ENCODE measurements at places on chromosomes 12 and 14. TPM values are rescaled to one million over a fixed set of nuclear protein-coding genes. Genes with fewer than 3 reads are reported as not detected.

GRCh38 chr14:31893221-31893757 is 183.8 kb upstream of the ARHGAP5 start:
- no peak for DNase-seq

DNA sequence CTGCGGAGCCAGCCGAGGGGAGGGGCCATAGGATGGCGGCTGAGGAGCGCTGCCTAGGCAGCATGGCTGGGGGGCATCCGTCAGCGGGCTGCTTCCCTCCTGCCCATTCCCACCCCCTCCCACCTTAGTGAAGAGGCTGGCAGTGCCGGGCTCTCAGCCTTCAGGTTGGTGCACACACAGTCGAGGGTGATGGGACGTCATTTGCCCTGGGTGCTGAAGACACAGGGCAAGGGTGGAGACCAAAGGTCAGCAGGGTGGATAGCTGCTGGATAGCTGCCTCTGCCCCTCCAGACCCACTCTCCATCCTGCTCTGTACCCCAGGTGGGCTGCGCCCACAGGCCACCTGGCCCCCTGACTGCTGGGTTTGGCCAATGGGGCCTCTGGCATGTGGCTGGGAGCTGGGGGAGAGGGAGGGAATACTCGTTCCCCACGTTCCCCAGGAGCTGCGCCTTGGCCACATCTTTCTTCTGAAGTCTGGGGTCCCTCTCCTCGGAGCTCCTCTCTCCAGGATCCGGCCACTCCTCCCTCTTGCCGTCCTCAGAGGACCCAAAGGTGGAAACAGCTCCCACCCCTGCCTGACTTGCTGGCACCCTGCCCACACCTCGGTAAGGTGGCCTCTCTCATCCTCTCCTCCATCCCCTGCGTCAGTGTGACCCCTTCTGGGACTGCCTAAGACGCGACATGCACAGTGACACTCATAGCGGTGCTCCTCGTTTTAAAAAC is 11.2 kb upstream of the CDC42BPB start:
- no peak for DNase-seq

GRCh38 chr12:29901585-29901984 is 117.8 kb upstream of the TMTC1 start:
- no peak for DNase-seq

- DNase-seq = no peak
Observed at GRCh38 chr12:77133566-77133965, 68.2 kb upstream of the E2F7 start.

- DNase-seq = no peak
Observed at GRCh38 chr14:61543946-61544345, 151.4 kb upstream of the HIF1A start.

DNA sequence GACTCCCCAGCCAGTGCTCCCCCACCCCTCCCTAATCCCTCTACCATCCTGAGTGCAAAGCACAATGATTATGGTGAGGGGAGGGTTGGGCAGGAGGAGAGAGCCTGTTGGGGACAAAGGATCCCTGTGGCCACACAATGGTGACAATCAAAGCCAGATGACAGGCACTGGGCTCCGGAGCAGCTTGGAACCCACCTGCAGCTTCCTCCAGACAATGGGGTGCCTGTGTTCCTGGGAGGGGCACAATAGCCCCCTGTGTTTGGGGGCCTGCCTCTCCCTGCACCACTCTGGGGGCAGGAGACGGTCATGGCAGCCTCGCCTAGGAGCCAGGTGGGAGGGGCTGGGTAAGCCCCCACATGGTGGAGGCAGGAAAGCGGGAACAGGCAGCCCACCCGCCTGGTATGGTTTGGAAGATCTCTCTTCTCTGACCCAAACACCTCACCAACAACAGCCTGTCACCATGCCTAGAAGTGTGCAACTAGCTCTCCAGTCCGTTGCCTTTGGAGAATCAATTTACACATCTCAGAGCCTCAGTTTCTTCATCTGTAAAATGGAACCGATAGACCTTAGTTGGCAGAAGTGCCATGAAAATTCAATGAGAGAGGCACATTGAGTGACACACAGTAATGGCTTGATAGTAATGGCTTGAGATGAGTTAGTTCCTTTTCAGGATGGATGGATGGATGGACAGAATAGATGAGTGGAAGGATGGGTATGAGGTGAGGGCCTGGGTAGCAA is 53.0 kb downstream of the MVK start:
- no peak for DNase-seq

- DNase-seq = no peak
Observed at GRCh38 chr14:34046799-34047520, 96.1 kb upstream of the EGLN3 start.

DNA sequence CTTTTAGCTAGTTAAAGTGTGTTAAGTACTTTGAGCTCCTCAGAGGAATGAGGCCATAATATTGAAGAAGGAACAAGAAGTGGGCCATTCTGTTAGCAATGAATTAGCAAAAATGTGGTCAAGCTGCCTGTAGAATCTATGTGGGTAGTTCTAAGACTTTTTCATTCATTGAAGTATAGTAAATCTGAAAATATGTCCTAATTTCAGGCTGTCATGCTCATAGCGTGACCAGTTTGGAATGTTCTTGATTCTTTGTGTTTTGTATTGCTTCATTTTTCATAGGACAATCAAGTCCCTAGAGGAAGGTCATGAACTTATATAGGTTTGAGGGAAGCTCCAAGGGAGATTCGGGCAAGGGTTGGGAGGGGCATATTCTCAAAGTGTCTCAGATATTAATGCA is 11.4 kb downstream of the ATP23 start:
- DNase-seq = no peak

DNA sequence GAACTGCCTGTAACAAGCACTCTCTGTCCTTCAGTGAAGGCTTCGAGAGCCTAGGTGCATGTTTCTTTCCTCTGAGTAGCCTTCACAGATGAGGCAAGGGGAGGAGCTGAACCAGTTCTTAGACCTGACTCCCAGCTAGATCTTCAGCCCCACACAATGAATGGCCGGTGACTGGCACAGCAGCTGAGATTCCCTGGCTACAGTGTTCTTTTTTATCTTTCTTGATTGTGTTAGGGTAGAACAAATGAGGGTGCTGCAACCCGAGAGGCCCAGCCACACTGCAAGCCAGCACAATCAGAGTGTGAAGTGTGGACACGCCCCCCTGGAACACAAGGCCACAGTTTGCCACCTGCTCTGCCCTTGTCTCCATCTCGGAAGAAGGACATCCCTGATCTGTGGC is 19.1 kb upstream of the COL2A1 start:
- DNase-seq = no peak

DNA sequence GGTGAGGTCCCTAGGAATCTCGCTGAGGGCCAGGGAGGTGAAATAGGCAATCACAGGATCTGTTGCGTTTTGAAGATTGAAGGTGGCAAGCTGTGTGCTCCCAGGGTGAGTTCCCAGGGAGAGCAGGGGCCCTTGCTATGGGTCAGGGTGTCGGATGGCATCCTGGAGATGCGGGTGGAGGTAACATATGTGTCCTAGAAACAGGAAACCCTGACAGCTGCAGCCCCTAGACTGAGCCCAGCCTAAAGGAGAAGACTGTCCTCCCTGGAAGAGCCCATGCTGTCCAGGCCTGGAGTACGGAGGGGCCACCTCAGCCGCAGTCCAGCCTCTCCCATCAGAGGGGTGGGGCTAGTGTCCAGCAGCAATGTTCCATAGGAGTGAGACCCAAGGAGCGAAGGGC is 194.2 kb downstream of the NTF3 start:
- no peak for DNase-seq

- no peak for DNase-seq
Observed at GRCh38 chr12:124496584-124496983, 70.8 kb downstream of the NCOR2 start.

DNA sequence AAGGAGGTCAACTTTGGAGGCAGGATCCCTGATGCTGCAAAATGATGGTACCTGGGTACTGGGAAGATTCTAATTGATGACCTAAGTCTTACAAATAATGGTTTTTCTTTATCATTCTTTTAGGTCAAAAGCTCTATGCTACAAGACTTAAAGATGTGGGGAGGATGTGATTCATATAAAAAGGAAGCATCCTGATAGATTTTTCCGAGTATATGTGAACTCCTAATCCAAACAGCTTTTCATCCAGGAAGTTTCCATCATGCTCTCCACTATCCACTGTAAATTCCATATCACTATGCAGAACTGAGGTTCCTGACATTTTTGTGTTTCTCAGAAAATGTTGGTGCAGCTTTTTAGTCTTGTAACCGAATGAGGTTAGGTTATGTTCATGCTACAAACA is 293.2 kb downstream of the PAWR start:
- DNase-seq = no peak

DNA sequence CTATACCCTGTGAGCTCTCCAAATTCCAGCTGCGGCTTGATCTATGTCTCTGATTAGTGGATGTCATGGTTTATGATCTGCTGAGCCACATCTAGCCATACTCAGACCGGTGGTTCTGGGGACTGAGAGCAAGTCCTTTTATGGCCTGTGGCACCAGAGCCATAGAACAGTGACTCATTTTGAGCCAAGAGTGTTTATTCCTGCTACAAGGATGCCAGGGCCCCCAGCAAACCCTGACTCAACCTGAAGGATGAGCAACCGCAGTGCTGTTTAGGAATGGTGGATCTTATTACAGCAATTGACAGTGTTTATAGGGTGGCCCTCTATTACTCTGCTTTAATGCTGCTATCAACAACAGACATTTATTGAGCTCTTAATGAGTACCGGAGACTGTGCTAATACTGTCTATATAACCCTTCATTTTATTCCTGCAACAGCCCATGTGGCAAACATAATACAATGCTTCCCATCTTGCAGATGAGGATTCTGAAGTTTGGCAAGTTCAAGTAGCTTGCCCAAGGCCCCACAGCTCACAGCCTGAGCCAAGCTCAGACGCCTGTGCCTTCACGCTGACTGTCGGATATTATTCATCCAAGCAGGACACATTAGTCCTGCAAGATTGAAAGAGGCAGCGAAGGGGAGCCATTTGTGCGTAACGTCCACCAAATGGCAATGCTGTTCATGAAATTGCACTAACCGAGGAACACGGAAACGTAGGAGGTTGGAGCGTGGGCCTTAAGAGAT is 273.6 kb upstream of the PWP1 start:
- no peak for DNase-seq

DNA sequence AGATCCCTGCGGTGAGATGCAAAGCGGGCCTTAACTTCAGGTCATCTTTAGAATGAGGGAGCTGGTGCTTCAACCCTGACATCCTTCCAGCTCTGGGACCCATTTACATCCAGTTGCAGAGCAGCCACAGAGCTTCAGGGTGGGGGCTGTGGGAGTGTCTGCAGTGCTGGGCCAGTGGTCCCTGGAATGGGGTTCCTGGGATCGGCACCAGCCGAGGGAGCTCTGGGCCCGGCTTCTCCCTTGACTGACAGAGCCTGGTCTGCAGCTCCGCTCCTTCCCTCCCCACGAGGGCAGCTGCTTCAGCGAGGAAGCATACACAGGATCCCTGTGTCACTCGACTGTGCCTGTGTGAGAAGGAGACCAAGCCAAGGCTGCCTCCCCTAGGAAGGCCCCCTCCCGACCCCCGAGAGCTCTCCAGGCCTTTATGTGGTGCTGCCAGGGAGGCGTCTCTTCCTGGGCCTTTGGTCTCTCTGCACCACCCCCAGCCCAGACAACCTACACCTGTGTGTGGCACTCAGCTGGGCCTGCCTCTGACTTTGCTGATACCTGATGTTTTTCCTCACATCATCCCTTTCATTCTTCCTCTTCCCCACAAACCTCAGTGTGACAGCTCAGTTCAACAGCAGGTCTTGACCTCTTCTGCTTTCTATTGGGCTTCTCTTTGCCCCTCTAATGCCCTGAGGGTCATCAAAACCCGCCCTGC is 48.1 kb upstream of the RIN3 start:
- no peak for DNase-seq

DNA sequence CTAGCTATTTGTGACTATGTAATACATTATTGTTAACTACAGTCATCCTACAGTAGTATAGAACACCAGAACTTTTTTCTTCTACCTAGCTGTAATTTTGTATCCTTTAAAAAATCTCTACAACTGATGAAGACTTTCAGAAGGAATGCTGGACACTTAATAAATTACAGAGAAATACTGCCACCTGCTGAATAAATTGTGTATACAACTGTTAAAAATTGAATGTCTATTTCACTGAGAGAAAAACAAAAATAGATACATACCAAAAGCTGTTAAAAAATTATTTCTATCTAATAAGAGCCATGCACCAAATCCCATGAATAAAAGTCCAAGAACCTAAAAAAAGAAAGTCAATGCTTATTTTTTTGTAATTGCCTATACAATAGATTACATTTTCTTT is 6.6 kb downstream of the TSPAN19 start:
- no peak for DNase-seq

DNA sequence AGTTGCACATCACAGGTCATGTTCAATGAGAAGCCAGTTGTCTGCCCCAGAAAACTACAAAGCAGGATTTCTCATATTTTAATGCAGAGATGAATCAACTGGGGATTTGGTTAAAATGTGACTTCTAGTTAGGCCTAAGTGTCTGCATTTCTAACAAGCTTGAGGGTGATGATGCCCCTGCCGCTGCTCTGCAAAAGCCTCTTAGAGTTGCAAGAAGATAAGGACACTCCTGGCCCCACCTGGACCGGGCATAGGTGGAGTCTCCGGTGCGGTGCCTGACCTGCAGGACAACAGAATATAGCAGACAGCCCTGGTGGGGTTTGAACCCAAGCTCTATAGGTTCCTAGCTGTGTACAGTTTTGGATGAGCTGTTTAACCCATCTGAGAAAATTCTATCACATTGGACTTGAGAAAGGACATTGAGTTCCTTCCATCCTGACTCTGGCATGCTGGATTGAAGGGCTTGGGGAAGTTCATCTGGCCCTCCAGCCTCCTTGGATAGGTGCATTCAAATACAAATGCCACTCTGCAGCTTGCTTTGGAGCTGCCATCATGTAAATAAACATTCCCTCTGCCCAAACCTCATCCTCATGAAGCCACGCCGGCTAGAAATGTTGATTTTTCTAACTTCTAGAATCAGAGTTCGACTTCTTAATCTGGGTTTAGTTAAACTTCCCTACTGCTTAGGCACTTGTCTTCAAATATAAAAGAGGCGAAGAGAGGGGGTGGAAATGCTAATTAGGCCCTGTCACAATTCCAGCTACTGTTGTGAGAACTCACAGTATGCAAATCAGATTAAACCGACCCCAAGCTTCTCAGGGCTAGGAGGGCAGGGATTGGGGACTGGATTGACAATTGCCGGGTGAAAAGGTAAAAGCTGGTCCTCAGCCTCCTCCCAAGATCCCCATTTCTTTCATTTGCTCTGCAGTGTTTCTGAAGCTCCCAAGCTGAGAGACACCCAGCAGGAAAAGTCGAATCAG is 1225.6 kb downstream of the VRK1 start:
- DNase-seq = no peak

GRCh38 chr14:104317975-104318557 is 179.7 kb downstream of the KIF26A start:
- no peak for DNase-seq

GRCh38 chr12:128008341-128008740 is 258.6 kb upstream of the TMEM132C start:
- no peak for DNase-seq

CCDC177 gene
- total RNA-seq = 0.05 TPM

HCFC2 gene
- 66.3 TPM for total RNA-seq

CDC42BPB gene
- total RNA-seq = 74.4 TPM

FZD10 gene
- 3.5 TPM for total RNA-seq

ZCCHC8 gene
- total RNA-seq = 50.4 TPM

KRT79 gene
- not detected for total RNA-seq

FOXA1 gene
- 14.1 TPM for total RNA-seq

ACSM4 gene
- total RNA-seq = not detected

KRT85 gene
- not detected for total RNA-seq

AGAP2 gene
- 1.4 TPM for total RNA-seq

CLEC9A gene
- 0.90 TPM for total RNA-seq

RNU4-1 gene
- under 0.01 TPM for total RNA-seq

TMEM119 gene
- 62.4 TPM for total RNA-seq

Data from urinary bladder (tissue), 4 donors.